ENCODE measurements at places on chromosomes 12 and 14. TPM values are rescaled to one million over a fixed set of nuclear protein-coding genes. Genes with fewer than 3 reads are reported as not detected.

The CLEC2D gene
- 9.9 TPM for polyA plus RNA-seq

The SPIC gene
- polyA plus RNA-seq = 0.13 TPM

The OR6C3 gene
- not detected for polyA plus RNA-seq

The TEX22 gene
- polyA plus RNA-seq = 0.82 TPM

The SERPINA9 gene
- polyA plus RNA-seq = not detected

The EML1 gene
- 22.0 TPM for polyA plus RNA-seq

The ALG10B gene
- 7.4 TPM for polyA plus RNA-seq

The KRT81 gene
- 0.72 TPM for polyA plus RNA-seq

The TMEM229B gene
- polyA plus RNA-seq = 11.9 TPM

The SARNP gene
- 71.4 TPM for polyA plus RNA-seq

The IL22 gene
- polyA plus RNA-seq = not detected

The ADAMTS20 gene
- 0.49 TPM for polyA plus RNA-seq

The ZC2HC1C gene
- polyA plus RNA-seq = 4.5 TPM

All from large intestine (tissue), 12 donors.